ENCODE measurements at places on chromosomes 5 and 9. TPM values are rescaled to one million over a fixed set of nuclear protein-coding genes. Genes with fewer than 3 reads are reported as not detected.

- no peaks in the 10 kb centered on the region for H3K27me3 ChIP-seq
- no peak for DNase-seq
- H3K4me3 ChIP-seq = no peak overlapping the region
- no peaks in the 10 kb centered on the region for H3K4me1 ChIP-seq
- H3K36me3 ChIP-seq = peaks cover 10% of the 10 kb centered on the region
- H3K27ac ChIP-seq = no peak overlapping the region
These were observed 37.9 kb downstream of the STOM start for GRCh38 chr9:121331992-121332685.

GRCh38 chr5:3392306-3392939, 203.2 kb upstream of the IRX1 start:
- DNase-seq = no peak
- no peak overlapping the region for H3K4me3 ChIP-seq
- peaks cover 43% of the 10 kb centered on the region for H3K27me3 ChIP-seq
- H3K4me1 ChIP-seq = peaks cover 7% of the 10 kb centered on the region
- H3K27ac ChIP-seq = no peak overlapping the region

DNA sequence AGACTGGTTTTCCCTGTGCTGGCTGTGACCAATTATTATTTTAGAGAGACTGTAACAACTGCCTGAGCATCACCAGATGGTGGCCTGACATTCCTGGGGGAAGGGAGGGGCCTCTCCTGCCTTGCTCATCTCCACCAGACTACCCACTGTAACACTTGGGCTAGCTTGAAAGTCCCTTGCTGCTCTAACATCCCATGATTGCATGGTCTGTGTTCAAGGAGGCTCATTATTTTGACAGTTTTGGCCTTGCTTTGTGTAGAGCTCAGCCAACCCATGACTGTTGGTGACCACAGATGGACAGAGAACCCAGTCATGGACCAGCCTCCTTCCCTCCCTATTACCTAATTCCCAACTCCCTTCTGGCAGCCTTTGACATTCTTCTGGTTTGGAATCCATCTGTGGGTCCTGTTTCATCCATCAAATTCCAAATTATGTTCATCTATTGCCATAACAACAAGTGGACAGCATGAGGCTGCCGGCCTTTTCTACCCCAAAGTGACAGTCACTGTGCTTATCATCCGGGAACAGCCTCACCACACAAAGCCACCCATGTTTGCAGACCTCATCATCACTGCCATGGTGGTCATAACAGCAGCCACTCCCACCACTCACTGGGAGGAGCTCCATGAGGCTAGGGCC, 49.0 kb upstream of the ICE1 start:
- H3K4me1 ChIP-seq = peaks cover 3% of the 10 kb centered on the region
- no peak overlapping the region for H3K4me3 ChIP-seq
- no peak for DNase-seq
- no peak overlapping the region for H3K27ac ChIP-seq
- H3K27me3 ChIP-seq = peaks cover 6% of the 10 kb centered on the region

GRCh38 chr9:2872250-2872930, 28.5 kb upstream of the PUM3 start:
- peaks cover 51% of the 10 kb centered on the region for H3K27me3 ChIP-seq
- no peaks in the 10 kb centered on the region for H3K36me3 ChIP-seq
- H3K27ac ChIP-seq = no peak overlapping the region
- no peak for DNase-seq
- no peak overlapping the region for H3K4me3 ChIP-seq

GRCh38 chr5:178994580-178995340, at the start of gene GRM6:
TSS of gene GRM6 (minus strand) at chr5:178995320. CDS start at chr5:178994944, 376 bp downstream.
- no peak within 1 kb of the TSS for H3K27ac ChIP-seq
- no peaks in the 10 kb centered on the region for H3K36me3 ChIP-seq
- no peaks in the 10 kb centered on the region for H3K4me1 ChIP-seq

- H3K4me1 ChIP-seq = no peaks in the 10 kb centered on the region
- no peak overlapping the region for H3K27ac ChIP-seq
- H3K4me3 ChIP-seq = no peak overlapping the region
- no peaks in the 10 kb centered on the region for H3K36me3 ChIP-seq
- no peak for DNase-seq
These were observed 180.7 kb upstream of the CDH12 start for GRCh38 chr5:23033864-23034263.

DNA sequence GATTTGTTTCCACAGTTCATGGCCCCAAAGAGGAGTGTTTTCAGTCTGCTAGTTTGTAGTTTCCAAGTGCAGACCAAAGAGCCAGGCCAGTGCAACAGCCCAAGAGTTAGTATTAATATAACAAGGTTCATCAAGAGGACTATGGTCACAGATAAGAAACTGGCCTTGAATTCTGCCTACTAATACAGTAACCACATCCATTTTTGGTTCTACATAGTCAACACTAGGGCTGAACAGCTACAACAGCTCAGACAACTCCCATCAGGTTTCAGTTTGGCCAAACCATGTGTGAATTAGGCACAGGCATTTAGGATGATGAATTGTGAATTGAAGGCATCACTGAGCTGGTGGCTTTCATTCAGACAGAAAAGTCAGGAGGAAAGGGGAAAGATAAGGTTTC, 13.8 kb upstream of the UBQLN1 start:
- H3K27ac ChIP-seq = no peak overlapping the region
- H3K36me3 ChIP-seq = no peaks in the 10 kb centered on the region
- H3K27me3 ChIP-seq = no peaks in the 10 kb centered on the region
- H3K4me1 ChIP-seq = no peaks in the 10 kb centered on the region
- DNase-seq = no peak

GRCh38 chr5:148969291-148969690, 93.6 kb downstream of the SH3TC2 start:
- no peak overlapping the region for H3K27ac ChIP-seq
- no peak overlapping the region for H3K4me3 ChIP-seq
- H3K4me1 ChIP-seq = peaks cover 3% of the 10 kb centered on the region
- peaks cover 26% of the 10 kb centered on the region for H3K27me3 ChIP-seq

DNA sequence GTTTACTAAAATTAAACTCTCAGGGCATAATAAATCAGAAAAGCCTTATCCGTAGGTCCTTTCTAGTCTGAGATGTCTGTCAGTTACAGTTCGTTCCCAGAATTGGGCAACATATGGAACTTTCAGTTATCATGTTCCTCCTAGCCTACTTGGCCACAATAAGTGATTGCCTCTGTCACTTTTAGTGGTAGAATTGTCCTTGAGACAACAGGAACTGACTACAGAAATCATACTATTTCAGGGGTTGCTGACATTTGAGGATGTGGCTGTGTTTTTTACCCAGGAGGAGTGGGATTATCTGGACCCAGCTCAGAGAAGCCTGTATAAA, 956 bp downstream of the ZNF189 start:
- H3K4me1 ChIP-seq = peaks cover 14% of the 10 kb centered on the region
- peaks cover 70% of the 10 kb centered on the region for H3K36me3 ChIP-seq
- H3K27me3 ChIP-seq = no peaks in the 10 kb centered on the region

LHX3 gene
- total RNA-seq = not detected

FAM153A gene
- total RNA-seq = 0.55 TPM

CDH9 gene
- not detected for total RNA-seq

GRCh38 chr5:82641331-82642003, 363.3 kb upstream of the RPS23 start:
- no peak overlapping the region for H3K4me3 ChIP-seq
- no peaks in the 10 kb centered on the region for H3K27me3 ChIP-seq
- H3K4me1 ChIP-seq = peaks cover 48% of the 10 kb centered on the region

DNA sequence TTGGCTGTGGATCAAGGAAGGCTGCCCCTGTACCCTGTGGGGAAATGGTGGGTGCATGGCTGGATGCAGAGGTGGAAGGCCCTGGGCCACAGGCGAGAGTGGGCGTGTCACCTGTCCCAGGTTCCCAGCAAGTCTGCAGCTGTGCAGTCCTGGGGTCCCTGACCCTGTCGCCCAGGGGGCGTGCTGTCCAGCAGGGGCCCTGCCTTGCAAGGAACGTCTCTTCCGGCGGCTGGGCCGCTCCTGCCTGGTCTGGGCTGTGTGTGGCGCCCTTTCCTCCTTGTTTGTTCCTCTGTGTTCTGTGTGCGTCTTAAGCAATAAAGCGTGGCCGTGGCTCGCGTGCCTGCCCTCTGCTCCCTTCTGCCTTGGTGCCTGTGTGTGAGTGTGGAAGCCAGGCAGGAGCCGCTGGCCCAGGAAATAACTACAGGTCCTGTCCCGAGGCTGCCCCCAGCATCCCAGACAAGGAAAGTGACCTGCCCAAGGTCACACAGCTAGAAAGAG, 8.4 kb downstream of the SLC2A6 start:
- H3K27ac ChIP-seq = no peak overlapping the region
- no peak overlapping the region for H3K4me3 ChIP-seq
- no peaks in the 10 kb centered on the region for H3K4me1 ChIP-seq
- H3K27me3 ChIP-seq = no peaks in the 10 kb centered on the region

- H3K4me1 ChIP-seq = peaks cover 11% of the 10 kb centered on the region
- H3K27me3 ChIP-seq = no peaks in the 10 kb centered on the region
- no peak overlapping the region for H3K27ac ChIP-seq
- no peaks in the 10 kb centered on the region for H3K36me3 ChIP-seq
- H3K4me3 ChIP-seq = no peak overlapping the region
- no peak for DNase-seq
These were observed 443.1 kb upstream of the ZNF608 start for GRCh38 chr5:125189531-125189941.

DNA sequence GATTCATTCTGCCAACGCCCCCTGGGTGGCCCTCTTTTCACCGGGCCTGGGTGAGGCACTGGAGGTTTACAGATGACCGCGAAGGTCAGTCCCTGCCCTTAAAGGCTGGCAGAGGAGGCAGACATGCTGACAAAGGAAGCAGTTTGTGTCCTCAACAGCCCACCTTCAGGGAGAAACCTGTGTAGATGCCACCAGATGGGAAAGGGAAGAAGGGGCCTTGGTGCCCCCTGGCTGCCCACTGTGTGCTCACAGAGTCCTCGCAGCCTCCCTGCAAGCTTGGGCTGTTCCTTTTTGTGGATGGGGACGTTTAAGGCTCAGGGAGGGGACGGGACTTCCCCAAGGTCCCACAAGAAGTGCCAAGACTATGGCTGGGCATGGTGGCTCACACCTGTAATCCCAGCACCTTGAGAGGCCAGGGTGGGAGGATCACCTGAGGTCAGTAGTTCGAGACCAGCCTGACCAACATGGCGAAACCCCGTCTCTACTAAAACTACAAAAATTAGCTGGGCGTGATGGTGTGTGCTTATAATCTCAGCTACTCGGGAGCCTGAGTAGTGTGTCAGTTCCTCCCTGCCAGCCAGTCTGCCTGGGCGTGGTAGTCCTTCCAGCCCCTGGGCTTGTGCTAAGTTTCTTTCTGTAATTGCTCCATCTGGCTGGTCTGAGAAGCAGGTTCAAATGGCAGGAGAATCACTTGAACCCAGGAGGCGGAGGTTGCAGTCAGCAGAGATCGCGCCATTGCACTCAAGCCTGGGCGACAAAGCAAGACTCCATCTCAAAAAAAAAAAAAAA, 36.2 kb downstream of the NEK6 start:
- no peak overlapping the region for H3K4me3 ChIP-seq
- H3K4me1 ChIP-seq = no peaks in the 10 kb centered on the region
- no peak overlapping the region for H3K27ac ChIP-seq
- H3K27me3 ChIP-seq = no peaks in the 10 kb centered on the region
- H3K36me3 ChIP-seq = no peaks in the 10 kb centered on the region

- H3K4me3 ChIP-seq = no peak overlapping the region
- no peaks in the 10 kb centered on the region for H3K4me1 ChIP-seq
- no peak overlapping the region for H3K27ac ChIP-seq
- H3K36me3 ChIP-seq = peaks cover 31% of the 10 kb centered on the region
- DNase-seq = no peak
These were observed 46.7 kb downstream of the UHRF2 start for GRCh38 chr9:6459718-6460117.

- no peaks in the 10 kb centered on the region for H3K4me1 ChIP-seq
- no peak overlapping the region for H3K27ac ChIP-seq
- no peaks in the 10 kb centered on the region for H3K36me3 ChIP-seq
- H3K27me3 ChIP-seq = no peaks in the 10 kb centered on the region
- DNase-seq = no peak
- no peak overlapping the region for H3K4me3 ChIP-seq
These were observed 363.3 kb upstream of the MEF2C start for GRCh38 chr5:89246252-89246651.

- no peak overlapping the region for H3K4me3 ChIP-seq
- H3K27ac ChIP-seq = no peak overlapping the region
- peaks cover 2% of the 10 kb centered on the region for H3K4me1 ChIP-seq
- H3K27me3 ChIP-seq = no peaks in the 10 kb centered on the region
These were observed 22.4 kb upstream of the HACD4 start for GRCh38 chr9:21053851-21054250.

GRCh38 chr5:34699155-34700077, 43.3 kb downstream of the RAI14 start:
- no peak for DNase-seq
- no peaks in the 10 kb centered on the region for H3K27me3 ChIP-seq
- H3K27ac ChIP-seq = peak overlapping the region; percentile 73
- peaks cover 37% of the 10 kb centered on the region for H3K4me1 ChIP-seq

GRCh38 chr9:91900055-91900796, 49.8 kb downstream of the ROR2 start:
- H3K36me3 ChIP-seq = no peaks in the 10 kb centered on the region
- no peak overlapping the region for H3K27ac ChIP-seq
- no peaks in the 10 kb centered on the region for H3K27me3 ChIP-seq
- no peak overlapping the region for H3K4me3 ChIP-seq
- no peak for DNase-seq
- H3K4me1 ChIP-seq = peaks cover 70% of the 10 kb centered on the region

PFN3 gene
- not detected for total RNA-seq

DNA sequence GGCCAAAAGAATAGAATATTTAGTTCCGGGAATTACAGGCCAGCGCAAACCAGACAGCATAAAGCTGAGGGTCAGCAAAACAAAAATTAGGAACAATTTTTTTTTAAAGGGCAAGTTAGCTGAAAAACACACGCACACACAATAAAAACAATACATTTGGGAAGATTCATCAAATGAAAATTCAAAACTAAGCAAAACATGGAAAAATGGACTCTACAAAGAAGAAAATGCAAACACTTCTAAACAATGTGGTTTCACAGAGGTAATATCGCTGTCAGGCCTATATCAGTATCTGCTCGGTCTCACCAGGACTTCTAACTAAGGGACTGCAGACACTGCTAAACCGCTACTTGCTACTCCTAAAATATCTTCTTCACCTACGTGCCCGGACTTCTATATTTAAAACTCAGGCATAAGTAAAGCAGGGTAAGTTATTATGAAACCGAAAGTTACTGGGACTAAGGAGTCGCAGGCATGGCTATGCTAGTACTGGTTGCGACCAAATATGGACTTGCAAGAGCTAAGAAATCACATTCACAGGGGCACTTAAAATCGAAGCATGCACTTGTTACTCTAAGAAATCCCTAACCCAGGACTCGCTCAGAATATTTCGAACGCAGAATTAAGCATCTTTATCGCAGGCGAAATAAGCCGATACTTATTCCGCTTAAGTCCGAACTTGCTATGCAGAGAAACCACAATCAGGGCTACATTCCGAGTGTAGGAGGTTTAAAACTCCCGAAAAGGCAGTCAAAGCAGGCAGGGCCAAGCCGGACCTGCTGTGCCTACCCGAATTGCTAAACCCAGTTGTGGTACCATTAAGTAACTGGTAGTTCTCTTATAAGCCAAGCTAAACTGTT, 2.3 kb downstream of the ANXA2R start:
- H3K27ac ChIP-seq = no peak overlapping the region
- DNase-seq = no peak
- peaks cover 90% of the 10 kb centered on the region for H3K27me3 ChIP-seq
- no peak overlapping the region for H3K4me3 ChIP-seq
- H3K4me1 ChIP-seq = peaks cover 9% of the 10 kb centered on the region
- H3K36me3 ChIP-seq = peaks cover 3% of the 10 kb centered on the region

NR5A1 gene
- total RNA-seq = 0.49 TPM

Measured in progenitor cell of endocrine pancreas (in vitro differentiated cells).